ENCODE measurements at places on chromosomes 12 and 14. TPM values are rescaled to one million over a fixed set of nuclear protein-coding genes. Genes with fewer than 3 reads are reported as not detected.

The NTN4 gene
- polyA plus RNA-seq = not detected

The SHMT2 gene
- 236 TPM for polyA plus RNA-seq

The FKBP11 gene
- 52.5 TPM for polyA plus RNA-seq

The LPAR5 gene
- polyA plus RNA-seq = 29.0 TPM

The ASPG gene
- polyA plus RNA-seq = not detected

The POTEG gene
- 0.24 TPM for polyA plus RNA-seq
